ENCODE measurements at places on chromosomes 7 and 10.

DNA sequence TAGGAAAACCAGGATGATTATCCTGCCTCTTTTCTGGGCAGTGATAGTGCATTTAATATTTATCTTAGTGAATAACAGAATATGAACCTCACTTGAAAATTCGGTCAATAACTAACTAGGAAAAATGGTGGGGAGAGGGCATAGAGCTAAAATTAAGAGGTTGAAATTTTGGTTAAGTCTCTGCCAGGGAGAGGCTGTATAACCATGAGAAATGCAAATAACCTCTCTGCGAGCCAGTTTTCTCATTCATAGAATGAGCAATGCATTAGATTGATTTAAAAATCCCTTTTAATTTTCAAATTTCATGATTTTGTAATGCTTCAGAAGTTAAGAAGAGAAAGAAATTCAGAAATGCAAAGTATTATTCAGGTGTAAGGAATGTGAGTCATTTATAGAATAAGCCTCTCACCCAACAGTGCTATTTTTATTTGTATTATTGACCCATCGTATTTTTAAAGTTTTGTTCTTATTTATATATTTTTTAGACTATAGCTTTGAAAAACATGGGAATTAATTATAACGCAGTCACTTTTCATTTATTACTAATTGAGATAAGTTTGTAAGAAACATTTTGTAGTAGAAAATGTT is 104.7 kb downstream of the PHF14 start:
- DNase-seq, result no peak

DNA sequence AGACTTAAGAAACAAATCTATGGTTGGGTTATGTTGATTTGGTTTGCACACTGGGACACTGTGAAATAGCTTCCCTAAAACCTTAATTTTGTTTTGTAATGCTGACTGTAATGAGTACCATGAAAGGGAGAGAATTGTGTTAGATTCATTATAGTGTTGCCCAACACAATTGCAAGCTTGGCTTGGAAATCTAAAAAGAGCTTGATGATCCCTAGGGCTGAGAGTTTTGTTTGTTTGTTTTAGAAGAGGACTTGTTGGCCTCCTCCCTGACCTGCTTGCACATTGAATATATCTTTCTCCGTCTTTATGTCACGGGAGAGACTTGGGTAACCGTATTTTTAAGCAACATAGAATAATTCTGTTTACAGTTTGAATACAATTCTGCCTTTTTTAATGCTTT is 410.1 kb downstream of the ARL4A start:
- DNase-seq, result peak; percentile 45

GRCh38 chr7:158280448-158281144 is 307.0 kb downstream of the PTPRN2 start:
- no peak for DNase-seq

DNA sequence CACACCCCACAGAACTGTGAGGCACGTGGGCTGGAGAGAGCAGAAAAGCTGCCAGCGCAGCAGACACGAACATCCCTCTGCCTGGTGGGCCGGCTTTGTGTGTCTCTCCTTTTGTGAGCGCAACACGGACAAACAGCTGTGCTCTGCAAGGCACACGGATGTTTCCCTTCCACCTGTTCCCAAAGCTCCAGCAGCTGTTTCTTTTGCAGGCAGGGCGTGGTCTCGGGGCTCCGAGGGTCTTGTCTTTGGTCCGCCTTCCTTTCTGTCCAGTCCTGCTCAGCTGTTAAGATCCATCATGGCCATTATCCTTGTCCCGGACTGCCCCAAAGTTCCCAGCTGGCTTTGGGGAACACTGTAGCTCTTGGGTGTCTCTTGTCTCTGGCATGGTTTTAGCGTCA is 32.7 kb upstream of the SH2B2 start:
- no peak for DNase-seq

- no peak for DNase-seq
Measured at GRCh38 chr10:95536894-95537541, 24.2 kb downstream of the SORBS1 start.

DNA sequence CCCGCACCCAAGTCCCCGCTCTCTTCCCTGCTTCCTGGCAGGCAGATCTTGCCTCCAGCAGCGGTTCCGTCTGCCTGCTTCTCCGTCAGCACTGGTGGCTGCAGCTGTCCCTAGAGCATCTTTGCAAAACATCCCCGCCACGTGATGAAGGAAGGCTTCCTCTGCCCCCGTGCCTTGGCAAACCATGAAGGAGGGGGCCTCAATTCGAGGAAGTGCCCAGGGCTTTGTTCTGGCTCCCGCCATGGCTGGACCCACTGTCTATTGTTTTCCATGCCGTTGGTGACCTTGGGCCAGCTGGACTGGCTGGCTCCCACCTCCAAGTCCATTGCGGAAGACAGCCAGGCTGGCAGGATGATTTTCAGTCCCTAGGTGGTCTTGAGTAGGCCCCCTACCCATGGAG is 13.2 kb upstream of the AQP1 start:
- DNase-seq, result no peak

DNA sequence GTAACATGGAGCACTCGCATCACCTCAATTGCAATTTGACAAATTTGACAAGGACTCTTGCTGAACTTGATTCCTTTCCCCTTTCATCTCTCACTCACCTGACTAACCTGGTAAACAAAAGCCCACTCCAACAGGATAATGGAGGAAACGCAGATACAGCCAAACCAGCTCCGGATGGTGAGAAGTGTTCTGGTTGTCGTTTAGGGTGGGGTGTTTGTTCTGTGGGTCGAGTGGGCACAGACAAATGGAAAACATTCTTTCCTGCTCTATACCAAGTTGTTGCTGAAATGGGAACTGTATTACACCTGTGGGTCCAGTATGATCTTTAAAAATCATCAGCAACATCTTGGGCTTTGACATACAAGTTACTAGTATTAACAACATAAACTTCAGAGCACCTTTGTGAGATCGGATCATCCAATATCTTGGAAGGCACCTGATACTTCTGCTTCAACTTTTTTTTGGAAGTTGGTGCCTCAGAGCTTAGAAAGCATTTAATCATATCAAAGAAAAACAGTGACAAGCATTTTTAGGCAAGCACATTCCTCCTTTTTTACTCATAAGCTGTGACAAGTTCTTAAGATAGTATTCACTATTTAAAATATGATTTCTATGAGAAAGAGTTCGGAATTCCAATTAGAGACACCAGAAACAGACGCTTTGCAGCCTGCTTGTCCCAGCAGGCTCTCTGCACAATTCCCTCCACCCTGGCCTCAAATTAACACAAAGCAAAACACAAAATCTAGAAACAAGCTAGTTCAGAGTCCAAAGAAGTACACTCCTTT is 58.1 kb downstream of the CCDC186 start:
- no peak for DNase-seq

GRCh38 chr7:75663302-75663907 is 75.3 kb downstream of the HIP1 start:
- no peak for DNase-seq

DNA sequence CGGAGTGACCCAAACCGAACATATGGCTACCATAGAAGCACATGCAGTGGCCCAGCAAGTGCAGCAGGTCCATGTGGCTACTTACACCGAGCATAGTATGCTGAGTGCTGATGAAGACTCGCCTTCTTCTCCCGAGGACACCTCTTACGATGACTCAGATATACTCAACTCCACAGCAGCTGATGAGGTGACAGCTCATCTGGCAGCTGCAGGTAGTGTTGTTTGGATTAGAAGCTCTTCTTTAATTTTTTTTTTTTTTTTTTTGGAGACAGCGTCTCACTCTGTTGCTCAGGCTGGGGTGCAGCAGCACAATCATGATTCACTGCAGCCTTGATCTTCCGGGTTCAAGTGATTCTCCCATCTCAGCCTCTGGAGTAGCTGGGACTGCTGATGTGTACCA is 45.8 kb downstream of the NRF1 start:
- peak; percentile 23 for DNase-seq

GRCh38 chr7:93851536-93851935 is 39.0 kb downstream of the TFPI2 start:
- DNase-seq, result no peak

- DNase-seq, result peak; percentile 66
Measured at GRCh38 chr10:103350517-103351260, at the start of gene PCGF6. PCGF6 (minus strand) TSS chr10:103351140; CDS start chr10:103351066, 74 bp downstream.

GRCh38 chr10:124666494-124666893 is 77.7 kb downstream of the FAM53B start:
- no peak for DNase-seq

- DNase-seq, result no peak
Measured at GRCh38 chr7:106883456-106884026, 18.5 kb downstream of the PIK3CG start.

DNA sequence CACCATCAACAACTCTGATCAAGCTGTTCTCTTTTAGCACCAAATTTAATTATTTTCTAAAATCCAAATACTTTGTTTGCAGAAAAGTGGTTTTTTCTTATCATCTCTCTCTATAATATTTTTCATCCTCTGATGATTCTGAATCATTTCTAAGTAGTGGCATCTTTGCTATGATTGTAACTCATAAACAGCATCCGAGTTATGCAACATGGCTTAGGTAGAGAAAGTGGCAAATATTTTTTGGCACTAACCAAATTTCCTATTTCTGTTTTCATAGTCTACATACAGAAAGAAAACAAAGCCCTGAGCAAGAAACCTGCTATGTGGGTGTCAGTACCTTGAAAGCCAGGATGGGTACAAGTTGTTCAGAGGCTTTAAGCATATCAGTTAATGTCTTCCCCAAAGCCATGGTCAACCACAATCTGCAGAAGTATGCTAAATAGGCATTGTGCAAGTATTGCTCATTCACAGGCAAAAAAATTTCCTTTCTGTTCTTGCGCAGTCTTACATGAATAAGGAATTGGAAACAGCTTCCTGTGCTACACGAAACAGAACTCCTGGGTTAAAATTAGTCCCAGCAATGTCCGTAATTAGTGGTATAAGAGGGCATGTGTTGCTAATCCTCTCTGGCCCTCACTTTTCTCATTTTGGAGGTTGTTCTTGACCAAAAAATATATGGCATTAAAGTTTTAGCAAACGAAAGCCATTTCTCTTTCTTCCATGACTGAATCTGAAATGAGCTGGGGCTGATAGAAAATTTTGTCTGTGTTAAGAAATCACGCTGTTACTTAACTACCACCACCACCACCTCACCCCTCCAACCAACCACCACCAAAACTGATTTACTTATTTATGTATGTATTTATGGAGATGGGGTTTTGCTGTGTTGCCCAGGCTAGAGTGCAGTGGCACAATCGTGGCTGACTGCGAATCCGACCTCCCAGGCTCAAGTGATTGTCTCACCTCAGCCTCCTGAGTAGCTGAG is 325.6 kb upstream of the MAGI2 start:
- peak; percentile 99 for DNase-seq

DNA sequence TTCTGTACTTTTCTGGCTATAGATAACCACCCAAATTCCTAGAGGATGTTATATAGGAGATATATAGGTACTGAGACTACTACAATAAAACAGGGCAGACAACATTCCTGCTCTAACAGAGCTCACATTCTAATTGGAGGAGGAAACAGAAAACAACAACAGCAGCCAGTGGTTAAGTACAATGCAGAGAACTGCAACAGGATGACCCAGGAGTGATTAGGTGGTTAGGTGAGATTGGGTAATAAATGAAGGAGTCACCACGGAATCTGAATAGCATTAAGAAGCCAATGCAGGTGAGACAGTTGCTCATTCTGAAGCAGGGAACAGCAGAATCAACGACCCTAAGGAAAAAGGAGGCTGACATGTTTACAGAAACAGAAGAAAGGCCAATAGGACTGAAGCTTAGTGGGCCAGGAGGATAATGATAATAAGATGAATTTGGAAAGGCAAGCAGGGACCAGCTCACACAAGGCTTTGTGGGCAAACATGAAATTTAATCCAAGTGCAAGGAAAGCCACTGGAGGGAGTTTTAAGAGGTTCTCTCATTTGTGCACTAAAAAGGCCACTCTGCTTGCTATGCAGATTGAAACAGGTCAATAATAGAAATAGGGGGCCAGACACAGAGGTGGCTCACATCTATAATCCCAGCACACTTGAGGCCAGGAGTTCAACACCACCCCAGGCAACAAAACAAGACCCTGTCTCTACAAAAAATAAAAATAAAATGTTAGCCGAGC is 16.9 kb upstream of the REEP3 start:
- DNase-seq, result no peak

DNA sequence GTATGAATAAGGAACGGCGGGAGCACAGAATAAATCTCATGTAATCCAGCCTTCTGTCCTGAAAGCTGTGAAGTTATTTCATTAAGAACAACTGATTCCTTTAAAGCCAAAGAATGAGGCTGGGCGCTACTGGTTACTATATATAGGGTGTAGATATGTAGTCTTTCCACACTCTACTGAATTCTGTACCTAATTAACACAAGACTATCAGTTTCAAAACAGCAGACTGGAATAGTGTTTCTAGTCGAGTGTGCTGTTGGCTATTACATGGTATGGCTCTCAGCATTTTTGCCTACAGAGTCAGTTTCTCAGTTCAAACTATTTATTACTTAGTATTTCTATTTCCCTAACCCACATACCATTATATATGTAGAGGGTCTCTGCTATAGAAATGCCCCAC is 163.3 kb downstream of the THSD7A start:
- no peak for DNase-seq

GRCh38 chr7:143519411-143520131 is 41.9 kb downstream of the TAS2R41 start:
- peak; percentile 86 for DNase-seq

DNA sequence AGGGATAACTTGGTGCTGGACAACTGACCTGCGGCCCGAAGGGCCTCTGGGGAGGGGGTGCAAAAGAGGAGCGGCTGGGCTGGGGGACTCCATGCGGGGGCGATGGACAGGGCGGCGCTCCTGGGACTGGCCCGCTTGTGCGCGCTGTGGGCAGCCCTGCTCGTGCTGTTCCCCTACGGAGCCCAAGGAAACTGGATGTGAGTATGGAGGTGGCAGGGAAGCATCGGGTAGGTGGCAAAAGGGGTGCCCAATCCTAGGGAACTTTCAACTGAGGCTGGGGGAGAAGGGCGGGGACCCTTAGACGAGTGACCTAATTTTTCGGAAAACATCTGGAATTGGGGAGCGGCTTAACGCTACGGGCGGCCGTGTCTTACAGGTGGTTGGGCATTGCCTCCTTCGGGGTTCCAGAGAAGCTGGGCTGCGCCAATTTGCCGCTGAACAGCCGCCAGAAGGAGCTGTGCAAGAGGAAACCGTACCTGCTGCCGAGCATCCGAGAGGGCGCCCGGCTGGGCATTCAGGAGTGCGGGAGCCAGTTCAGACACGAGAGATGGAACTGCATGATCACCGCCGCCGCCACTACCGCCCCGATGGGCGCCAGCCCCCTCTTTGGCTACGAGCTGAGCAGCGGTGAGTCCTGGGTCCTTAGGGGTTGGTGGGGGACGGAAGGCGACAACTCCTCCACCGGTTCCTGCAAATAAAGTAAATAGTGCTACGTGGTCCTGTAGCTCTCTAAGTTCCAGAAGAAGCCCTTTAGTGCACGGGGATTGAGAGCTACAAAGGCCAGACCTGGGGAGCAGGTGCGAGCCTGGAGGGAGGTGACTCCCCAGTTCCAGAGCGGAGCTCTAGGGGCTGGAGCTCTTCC is 622 bp downstream of the WNT16 start:
- DNase-seq, result no peak
